Activated CD4-positive, alpha-beta T cell treated with anti-CD3 and anti-CD28 coated beads, Interleukin-2, amount 10 ng/mL, durations not matched to agents 24 days and 14 days (primary cell): ENCODE measurements at places on chromosomes 6 and 20. TPM values are rescaled to one million over a fixed set of nuclear protein-coding genes. Genes with fewer than 3 reads are reported as not detected.

Gene WFDC10B
- total RNA-seq, result not detected in 2 replicates

Gene CLPSL2
- not detected in 2 replicates for total RNA-seq

Gene BTN1A1
- 0.07 TPM in 1 of 2 replicates, not detected in the other for total RNA-seq

Gene KCNK15
- total RNA-seq, result 0.44 and 0.76 TPM in 2 replicates

Gene IMPG1
- not detected in 2 replicates for total RNA-seq

Gene NT5E
- 14.8 and 15.2 TPM in 2 replicates for total RNA-seq

Gene PTPN1
- total RNA-seq, result 61.4 and 62.9 TPM in 2 replicates

Gene KHDC1
- 5.1 and 5.2 TPM in 2 replicates for total RNA-seq

Gene CCN6
- 0.26 and 0.72 TPM in 2 replicates for total RNA-seq

Gene RRBP1
- total RNA-seq, result 47.5 and 49.9 TPM in 2 replicates
